Activated CD8-positive, alpha-beta memory T cell treated with anti-CD3 and anti-CD28 coated beads for 4 hours (primary cell): ENCODE measurements at places on chromosomes 12 and 14.
A peak's percentile ranks its signal among the peaks of the same experiment; 100 is the strongest.

- no peak for DNase-seq
Observed at GRCh38 chr12:66163289-66163688, 6.5 kb downstream of the TMBIM4 start.

DNA sequence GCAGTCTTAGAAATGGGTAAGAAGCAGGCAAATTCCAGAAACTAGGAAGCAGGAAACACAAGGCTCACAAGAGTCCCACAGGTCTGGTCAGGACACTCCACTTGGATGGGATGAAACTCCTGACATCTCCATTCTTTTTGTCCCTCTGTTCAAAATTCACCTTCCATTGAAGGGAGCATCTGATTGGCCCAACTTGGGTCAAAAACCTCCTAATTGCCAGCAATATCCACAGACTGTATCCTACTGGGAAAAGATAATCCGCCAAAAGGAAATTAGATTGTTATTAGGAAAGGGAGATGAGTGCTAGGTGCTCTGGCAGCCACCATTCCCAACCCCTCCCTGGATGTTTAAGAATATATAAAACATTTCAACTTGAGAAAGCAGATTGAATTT is 256.9 kb downstream of the ZFP36L1 start:
- DNase-seq, result no peak

GRCh38 chr12:53518381-53518780 is 11.1 kb upstream of the NPFF start:
- no peak for DNase-seq

GRCh38 chr14:55411426-55412389 is at the start of gene ATG14:
Gene ATG14 (minus strand): TSS chr14:55411830. CDS start chr14:55411822, 8 bp downstream.
- DNase-seq, result peak; percentile 48

GRCh38 chr14:83988275-83988674 is 1541.7 kb upstream of the FLRT2 start:
- no peak for DNase-seq

GRCh38 chr14:66078006-66078405 is 408.2 kb upstream of the CCDC196 start:
- no peak for DNase-seq

DNA sequence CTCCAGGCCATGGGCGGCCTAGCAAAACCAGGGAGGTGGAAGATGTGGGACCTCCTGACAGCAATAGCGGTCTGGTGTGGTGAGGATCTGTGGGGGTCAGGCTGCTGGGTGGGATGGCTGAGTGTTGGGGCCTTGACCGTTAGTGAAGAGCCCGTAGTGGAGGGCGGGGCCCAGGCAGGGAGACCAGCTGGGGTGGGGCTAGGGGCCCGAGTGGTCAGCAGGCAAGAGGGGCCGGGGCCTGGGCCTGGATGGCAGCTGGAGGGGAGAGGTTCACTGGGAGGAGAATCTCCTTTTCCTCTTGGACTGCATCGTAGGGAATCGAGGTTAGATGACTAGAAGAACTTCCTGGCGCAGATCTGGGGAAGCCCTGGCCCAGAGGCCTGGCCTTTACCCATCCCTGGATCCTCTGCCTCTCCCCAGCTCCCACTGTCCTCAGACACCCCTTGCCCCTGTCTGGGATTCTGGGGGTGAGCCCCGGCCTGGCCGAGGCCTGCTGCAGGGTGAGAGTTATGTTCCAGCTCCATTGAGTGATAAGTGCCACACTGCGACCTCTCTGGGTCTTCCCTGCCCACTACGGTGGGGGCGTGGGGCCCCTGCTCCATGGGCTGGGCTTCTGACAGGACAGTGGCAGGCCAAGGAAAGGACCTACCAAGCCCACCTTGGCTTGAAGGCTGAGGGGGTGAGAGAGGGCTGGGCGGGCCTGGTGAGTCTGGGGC is 47.1 kb downstream of the KRT80 start:
- DNase-seq, result no peak

DNA sequence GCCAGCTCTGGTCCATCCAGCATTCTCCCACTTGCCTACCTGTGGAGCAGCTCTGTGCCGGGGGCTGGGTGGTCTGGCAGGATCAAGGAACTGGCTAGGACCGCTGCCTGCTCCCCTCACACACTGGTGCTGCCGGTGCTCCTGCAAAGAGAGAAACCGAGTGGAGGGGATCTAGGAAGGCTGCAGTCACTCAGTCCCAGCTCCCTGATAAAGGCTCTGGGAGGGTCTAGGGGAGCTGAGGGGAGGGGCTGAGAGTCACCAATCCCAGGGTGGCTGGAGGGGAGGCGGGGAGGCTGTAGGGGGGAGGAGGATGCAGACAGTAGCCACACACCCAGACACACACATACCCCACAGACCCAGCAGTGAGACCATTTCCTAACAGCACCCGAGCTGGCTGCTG is at the start of gene TAC3:
Gene TAC3, minus strand, starts transcription at position 182 of the 400 bp plus-strand sequence. CDS start 732 bp downstream, outside the sequence.
- DNase-seq, result no peak
